CMK (cell line): ENCODE measurements at places on chromosomes 5 and 9.

DNA sequence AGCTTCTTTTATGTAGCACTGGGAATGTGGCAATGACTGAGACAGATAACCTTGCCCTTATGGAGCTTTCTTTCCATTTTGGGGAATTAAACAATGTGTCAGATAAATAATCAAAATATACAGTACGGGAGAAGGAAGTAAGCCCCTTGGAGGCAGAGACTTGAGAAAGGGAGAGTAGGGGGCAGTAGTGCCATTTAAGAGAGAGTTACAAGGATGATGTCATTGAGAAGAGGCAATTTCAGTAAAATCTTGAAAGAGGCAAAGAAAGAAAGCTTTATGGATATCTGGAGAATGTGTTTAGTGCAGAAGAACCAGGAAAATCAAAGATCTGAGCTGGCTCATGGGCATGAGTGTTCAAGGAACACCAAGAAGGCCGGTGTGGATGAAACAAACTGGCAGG is 77.3 kb downstream of the KCTD16 start:
- DNase-seq = no peak

DNA sequence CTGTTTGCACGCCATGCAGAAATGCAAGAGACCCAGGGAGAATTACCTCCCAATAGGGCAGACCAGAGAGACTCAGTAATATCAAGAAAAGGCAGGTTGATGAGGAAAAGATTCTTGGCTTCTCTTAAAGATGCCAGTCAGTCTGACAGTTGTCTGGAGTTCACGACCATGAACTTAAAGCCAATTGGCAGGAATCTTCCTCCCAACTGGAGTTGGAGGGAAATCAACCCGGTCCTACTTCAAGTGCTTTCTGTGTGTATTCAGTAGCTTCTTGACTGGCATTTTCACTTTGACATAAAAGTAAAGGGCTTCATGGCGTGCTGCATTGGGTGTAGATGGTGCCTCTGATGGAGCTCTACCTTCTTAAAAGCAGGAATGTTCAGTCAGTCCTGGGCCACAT is 144.3 kb downstream of the GOLPH3 start:
- DNase-seq = no peak

- no peak for DNase-seq
Observed at GRCh38 chr5:139295346-139296057, 2.0 kb downstream of the MATR3 start.

- no peak for DNase-seq
Observed at GRCh38 chr5:31196309-31196708, 2.8 kb downstream of the CDH6 start.

GRCh38 chr5:43461066-43461465 is 22.6 kb downstream of the TMEM267 start:
- DNase-seq = no peak

DNA sequence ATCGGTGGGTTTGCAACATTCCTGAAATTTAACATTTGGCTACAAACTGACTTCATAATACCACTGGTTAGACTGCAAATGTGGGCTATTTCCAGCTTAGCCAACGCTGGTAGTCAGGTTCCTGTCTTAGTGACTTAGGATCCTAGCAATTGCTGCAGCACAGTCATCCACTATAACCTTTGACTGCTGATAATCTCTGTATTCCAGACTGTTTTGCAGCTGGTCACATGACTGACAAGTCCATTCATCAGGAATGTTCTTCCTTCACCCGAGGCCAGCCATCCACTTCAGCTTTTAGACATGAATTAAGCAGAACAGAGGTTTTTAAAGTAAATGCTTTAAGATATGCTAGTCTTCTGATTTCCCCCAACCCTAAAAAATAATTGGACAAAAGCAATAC is 425.9 kb upstream of the MPDZ start:
- no peak for DNase-seq

DNA sequence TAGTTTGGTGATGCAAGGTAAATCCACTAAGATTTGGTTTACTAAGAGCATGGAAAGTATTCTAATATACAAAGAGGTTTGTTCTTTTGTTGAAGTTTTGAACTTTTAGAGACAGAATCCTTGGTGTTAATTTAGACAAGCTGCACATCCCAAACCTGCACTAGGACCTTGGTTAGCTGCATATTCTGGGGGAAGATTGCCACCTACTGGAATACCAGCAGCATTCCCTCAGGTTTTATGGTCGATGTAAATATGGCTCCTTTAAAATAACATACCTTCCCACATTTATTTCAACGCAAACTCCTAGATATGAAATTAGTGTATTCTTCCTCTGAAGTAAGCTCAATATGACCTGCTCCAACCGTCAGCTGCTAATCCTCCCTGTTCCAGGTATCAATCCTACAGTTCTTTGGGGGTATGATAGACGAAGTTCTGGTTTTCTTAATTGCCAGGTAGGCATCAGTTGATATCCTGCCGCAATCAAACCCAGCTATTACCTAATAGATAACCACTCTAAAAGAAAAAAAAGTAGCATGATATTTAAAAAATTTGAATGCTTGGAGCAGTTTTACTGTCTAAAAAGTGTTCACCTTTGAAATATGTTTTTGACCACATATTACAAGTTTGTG is 624.1 kb downstream of the ISL1 start:
- no peak for DNase-seq

- no peak for DNase-seq
Observed at GRCh38 chr5:136308212-136308795, 57.0 kb downstream of the TRPC7 start.

GRCh38 chr9:130423272-130423671 is 21.5 kb upstream of the ASS1 start:
- no peak for DNase-seq

GRCh38 chr9:97907632-97908031 is 14.7 kb downstream of the TRMO start:
- no peak for DNase-seq

DNA sequence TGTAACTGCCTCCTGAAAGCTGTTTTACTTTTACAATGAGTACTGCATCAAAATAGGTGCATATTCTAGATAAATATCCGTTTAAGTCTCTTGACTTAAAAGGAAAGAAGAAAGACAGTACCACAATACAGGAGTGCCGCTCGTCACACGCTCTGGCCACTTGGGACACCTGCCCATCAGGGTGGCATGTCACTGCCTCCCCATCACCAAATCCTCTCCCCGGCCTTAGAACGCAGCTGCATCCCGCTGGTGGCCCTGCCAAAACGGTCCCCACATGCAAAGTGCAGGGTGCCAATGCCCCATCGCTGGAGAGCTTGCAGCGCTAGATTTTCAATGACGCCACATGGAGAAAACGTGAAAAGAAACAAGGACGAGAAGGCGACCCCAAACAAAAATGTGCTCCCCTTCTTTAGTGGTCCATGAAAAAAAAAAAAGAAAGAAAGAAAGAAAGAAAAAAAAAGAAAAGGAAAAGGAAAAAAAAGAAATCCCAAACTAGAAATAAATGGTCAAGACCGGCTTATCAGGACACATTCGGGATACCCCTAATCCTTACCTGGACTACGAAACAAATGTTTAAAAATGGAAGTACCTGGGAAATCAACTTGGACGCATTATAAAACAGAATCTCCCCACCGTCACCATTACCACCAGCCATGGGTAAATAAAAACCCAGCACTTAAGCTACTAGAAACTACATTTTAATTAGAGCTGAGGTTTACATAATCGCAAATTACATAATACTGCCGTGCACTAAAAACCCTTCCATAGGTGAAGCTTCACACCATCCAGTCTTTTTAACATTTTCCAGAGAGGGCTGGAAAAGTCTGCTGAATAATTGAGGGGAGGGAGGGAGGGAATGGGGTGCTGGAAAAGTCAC is 1.0 kb downstream of the ANKH start:
- no peak for DNase-seq

GRCh38 chr9:89679016-89679415 is 74.2 kb downstream of the GADD45G start:
- no peak for DNase-seq

- no peak for DNase-seq
Observed at GRCh38 chr5:179158556-179158955, 98.4 kb downstream of the ZNF354C start.

DNA sequence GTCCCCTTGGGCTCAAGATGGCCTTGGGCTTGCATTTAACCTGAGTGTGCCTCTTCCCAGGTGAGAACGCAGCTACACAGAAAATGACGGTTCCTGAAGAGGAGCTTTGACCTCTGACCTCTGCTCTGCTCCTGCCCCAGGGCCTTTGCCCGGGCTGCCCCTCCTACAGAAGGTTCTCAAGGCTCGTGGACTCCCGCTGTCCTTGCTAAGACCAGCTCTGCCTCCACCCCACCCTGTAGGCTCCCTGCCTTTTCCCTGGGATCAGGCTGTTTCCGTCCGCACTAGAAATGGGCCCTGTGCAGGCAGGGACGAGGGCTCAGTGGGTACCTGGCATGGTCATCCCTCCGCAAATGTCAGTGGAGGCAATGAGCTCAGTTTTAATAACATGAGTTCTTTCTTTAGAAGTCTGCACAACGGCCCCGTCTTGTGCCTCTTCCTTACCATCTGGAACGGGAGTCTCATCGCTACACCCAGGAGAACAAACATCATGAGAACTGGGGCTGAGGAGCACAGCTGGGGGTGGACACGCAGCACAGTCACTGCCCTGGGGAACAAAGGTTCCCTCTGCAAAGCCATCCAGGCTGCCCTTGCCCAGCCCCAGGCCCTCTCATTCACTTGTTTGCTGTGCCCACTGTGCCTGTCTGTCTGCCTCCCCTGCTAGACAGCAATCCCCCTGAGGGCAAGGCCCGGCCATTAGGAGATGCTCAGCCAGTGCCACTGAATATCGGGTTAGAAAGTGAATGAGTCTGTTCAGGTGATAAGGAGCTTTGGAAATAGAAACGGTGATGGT is 26.7 kb upstream of the LPCAT1 start:
- DNase-seq = no peak

DNA sequence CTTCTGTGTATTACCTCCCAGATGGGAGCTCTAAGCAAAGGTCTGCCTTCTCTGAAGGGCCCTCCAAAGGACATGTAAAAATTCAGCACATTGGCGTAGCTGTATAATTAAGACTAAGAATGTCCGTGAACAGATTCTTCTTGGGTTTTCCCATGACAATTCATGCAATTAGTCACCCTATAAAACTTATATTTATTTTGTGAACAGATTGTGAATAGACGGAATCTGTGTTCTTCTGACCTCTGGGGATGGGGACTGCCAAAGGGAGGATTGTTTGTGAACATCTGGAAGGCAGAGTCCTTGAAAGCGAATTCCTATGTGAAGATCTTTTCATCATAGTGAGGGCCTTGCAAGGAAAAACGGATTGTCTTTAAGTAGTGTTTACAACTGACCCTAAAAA is 111.3 kb downstream of the EGFLAM start:
- no peak for DNase-seq

DNA sequence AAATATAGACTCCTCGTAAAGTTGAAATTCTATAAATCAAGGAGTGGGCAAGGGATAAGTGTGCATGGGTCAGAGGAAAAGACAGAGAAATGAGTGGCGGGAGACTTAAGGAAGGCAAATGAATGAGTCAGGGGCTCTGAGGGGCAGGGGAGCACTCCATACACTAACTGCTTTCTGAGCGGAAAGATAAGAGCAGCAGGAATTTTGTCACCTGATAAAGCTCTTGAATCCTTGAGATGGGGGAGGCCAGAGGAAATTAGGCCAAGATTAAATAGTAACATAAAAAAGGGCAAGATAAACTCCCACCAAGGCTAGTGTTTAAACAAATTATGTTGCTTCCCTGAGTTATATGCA is 191.0 kb upstream of the S1PR3 start:
- DNase-seq = no peak

DNA sequence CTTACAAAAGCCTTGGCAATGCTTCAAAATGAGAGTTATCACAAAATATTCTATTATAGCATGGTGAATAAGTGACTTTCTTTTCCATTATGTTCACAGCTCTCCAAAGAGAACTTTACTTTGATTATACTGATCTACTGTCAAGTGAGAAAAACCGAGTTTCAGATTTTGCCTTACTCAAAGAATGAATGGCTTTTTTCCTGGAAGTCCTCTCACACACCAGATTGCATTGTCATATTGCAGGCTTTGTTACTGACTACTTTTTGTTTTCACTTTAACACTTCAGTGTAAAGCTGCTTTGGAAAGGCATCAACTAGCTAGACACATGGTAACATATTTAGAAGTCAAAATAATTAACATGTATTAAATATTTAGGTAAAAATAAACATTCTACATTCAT is 765.2 kb upstream of the NUDT12 start:
- no peak for DNase-seq
